DMS153 (cell line): ENCODE measurements at places on chromosomes 11 and 22.

GRCh38 chr11:96173906-96174305 is 169.1 kb downstream of the MAML2 start:
- DNase-seq, result no peak

GRCh38 chr11:14417617-14418374 is 58.8 kb upstream of the RRAS2 start:
- no peak for DNase-seq

DNA sequence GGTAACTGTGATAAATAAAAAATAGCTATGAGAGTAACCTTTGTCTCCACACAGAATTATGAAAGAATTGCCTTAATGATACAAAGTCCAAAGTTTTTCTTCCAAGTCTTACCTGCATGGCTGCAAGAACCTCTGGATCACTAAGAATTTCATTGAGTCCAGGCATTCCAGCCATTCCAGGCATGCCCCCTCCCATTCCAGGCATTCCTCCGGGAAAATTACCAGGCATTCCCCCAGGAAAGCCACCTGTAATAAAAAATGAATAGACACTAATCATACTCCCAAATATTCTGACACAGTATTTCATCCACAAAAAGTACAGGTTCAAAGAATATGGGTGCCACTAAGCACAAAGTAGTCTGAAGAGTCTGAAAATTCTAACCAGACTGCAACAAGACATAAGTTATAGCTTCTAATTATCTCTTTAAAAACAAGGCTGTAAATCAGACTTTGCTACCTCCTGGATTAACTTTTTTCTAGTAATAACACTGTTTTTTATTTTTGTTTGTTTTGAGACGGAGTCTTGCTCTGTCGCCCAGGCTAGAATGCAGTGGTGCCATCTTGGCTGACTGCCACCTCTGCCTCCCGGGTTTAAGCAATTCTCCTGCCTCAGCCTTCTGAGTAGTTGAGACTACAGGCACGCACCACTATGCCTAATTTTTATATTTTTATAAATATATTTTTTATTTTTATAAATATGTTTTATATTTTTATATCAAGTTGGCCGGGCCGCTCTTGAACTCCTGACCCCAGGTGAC is 8.0 kb upstream of the SLC25A17 start:
- DNase-seq, result no peak

- DNase-seq, result no peak
Measured at GRCh38 chr22:24175160-24175808, 6.0 kb upstream of the SUSD2 start.

GRCh38 chr22:40602231-40602630 is 34.3 kb downstream of the MRTFA start:
- no peak for DNase-seq

GRCh38 chr11:61698173-61698948 is 18.2 kb downstream of the DAGLA start:
- no peak for DNase-seq

DNA sequence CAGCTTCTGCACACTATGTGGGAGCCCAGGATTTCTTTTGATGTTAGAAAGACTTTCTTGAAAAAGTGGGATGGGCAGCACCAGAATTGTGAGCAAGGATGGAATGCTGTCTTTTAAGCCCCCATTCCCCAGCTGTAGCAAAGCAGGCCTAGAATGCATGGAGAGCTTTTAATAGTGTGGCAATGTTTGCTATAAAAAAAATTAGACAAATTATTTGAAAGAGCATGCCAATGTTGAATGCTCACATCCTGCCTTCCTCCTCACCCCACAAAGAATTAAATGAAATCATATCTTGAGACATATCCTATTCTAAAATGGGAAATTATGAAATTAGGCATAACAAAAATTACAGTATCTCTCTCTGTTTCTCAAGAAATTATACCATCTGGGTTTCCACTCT is 154.7 kb downstream of the C11orf91 start:
- no peak for DNase-seq

- no peak for DNase-seq
Measured at GRCh38 chr11:121961321-121961801, 154.7 kb downstream of the BLID start.

DNA sequence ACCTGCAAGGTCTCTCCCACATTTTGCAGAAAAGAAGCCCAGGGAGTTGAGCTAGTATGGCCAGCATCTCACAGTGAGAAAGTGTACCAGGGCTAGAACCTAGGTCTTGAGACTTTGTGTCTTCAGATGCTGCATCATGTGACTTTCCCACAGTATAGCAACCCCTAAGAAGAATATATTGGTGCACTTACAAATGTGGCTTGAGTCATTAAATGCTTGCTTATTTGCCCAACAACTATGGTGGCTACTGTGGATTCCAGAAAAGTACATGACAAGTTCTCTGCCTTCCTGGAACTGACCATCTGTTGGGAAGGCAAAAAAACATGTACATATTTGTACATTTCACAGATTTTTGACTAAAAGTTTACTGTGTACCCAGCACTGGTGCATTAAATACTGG is 55.0 kb downstream of the POLD3 start:
- no peak for DNase-seq

DNA sequence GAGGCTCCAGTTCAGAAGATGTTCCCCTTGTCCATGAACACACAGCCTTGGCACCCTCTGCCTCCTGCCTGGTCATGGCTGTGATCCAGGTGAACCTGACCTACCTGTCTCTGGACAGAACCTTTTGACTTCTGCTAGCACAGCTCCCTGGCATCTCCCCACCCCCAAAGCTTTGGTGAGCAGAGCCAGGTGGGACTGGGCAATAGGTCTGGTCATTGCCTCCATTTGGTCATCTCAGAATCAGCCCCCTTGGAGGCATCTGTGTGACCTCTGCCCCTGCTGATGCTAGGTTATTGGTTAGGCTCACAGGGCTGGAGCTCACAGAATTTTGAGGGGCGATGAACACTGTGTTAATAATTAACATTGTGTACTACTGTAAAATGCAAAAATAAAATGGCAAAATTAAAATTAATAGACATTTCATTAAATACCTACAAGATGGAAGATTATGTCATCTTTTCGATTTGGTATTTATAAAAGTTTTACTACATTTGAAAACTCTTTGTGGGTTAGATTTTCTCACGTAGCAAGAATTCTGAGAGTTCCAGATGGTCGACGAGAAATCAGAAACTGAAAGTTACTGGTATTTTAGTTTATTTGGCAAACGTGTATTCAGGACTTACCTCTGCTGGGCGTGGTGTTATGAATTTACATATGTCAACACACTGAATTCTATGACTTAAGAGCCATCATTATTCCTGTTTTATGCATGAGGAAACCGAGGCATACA is 8.3 kb upstream of the KIAA0930 start:
- no peak for DNase-seq

DNA sequence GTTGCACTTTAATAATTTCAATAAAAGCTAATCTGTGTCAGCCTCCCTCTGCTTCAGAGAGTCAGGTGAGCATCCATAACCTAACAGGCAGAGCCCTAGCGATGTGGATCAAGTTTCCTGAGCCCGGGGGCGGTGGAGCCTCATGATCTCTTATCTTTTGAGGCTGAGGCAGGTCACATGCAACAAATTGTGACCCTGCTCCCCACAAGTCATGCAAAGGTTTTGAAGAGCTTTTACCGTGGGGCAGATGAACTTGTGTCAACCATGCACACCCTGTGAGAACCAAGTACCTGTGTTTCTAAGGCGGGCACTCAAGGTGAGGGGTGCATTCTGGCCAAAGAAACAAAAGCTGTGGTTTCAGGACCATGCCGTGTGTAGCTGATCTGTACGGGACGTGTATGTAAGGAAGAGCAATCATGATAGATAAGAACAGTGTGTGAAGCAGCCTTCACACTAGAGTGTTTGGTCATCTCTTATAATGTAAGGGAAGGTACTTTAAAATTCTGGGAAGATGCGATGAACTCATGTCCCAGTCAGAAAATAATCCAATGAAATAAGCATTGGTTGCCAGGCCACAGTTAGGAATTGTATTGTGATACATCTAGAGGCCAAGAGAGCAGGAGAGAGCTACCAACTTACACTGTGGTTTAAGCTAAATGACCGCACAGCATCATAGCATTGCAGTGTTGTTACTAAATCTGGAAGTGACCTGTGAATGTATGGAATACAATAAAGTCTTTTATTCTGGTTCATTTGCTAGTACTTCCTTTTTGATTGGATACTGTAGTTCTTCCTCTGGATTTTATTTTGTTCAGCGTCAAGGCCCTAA is 49.8 kb downstream of the DKK3 start:
- no peak for DNase-seq

GRCh38 chr11:12764187-12764914 is 90.1 kb downstream of the TEAD1 start:
- no peak for DNase-seq

DNA sequence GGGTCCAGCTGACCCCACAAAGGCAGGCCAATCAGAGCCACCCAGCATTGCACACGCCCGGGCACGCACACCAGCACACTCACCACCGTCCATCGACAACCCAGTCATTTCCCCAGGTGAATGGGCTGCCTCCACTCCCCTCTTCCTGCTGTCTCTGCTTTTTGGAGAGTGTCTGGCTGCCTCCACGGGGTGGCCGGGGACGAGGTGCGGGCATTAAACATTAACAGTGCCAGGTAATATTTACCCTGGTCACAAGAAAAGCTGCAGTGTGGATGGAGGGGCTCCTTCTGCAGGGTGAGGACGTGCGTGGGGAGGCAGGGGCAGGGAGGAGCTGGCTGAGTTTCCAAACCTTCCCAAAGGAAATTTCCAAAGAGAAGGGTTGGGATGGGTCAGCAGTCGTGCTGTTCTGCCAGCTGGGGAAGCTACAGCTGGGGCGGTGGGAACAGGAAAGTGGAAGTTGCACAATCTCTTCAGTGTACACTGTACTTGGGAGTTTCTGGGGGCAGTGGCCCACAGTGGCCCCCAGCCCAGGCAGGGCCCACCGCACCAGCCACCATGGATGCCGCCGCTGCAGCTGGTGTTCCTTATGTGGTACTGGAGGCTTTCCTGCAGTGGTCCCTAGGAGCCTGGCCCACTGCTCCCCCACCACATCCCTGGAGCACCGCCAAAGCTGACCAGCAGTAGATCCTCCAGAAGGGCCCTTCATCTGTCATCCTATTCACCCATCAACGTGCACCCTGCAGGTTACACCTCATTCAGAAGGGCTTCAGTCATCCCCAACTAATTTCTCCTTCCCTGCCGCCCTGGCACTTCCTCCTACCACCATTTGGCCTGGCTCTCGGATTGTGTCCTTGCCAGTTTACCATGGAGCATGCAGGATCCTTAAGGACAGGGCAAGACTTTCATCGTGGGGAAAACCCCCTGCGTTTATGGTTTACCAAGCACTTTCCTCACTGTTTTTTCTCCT is at the start of gene FXYD2:
Gene FXYD2, minus strand, starts transcription at position 174 of the 967 bp plus-strand sequence. Its CDS starts 66 bp downstream, at position 108.
- no peak for DNase-seq

DNA sequence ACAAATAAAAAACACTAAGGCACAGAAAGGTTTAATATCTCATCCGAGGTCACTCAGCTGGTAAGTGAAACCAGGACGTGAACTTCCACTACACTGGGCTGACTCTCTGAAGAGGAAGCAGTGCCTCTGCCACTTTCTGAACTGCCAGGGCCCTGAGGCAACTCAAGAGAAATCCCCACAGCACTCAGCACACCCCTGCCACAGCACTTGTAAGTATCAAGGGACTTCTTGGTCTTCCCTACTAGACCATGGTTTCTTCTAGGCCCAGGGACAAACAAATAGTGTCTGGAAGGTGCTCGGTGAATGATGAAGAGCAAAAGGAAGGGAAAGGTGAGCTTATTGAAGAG is 49.7 kb downstream of the RPL27A start:
- no peak for DNase-seq

DNA sequence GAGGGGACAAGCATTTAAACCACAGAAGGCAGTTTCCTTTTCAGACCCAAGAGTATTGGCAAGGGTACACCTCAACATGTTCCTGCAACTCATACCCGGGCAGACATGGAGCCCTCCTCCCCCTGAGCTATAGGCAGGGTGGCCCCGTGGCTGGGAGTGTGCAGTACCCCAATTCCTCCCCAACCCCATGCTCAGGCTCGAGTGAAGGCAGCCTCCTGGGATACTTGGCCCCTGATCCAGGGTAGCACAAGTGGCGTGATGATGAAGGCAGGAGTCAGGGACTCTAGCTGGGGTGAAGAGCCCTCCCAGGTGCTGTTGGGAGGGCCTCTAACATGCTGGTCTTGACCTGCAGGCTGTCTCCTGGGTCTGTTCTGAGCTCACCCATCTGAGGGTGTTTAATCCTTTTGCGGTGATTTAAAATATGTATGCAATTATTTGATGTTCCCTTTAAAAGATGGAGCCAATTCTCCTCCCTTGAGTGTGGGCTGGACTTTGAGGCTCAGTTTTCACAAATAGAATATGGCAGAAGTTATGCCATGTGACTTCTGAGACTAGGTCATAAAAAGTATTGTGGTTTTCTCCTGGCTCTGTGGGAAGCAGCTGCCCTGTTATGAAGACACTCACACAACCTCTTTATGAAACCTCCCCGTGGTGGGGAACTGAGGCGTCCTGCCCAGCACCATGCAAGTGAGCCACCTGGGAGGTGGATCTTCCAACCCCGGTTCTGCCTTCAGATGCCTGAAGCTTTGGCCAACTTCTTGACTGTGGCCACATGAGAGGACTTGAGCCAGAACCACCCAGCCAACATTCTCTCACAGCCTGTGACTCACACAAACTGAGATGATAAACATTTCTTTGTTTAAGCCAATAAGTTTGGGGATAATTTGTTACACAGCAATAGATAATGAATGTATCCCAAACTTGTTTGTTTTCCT is 54.7 kb upstream of the NECTIN1 start:
- no peak for DNase-seq

DNA sequence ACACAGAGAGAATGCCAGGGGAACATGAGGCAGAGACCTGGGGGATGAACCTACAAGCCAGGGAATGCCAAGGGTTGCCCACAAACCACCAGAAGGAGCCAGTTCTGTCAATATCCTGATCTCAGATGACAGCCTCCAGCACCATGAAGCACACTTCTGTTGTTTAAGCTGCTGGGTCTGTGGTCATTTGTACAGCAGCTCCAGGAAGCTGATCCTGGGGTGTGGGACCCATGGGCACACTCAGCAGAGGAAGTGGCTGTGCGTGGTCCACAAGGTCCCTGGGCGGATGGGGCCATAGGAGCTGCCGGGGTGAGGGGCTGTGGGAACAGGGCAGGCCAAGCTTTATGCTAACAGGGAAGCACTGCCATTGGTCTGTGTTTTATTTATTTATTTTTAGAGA is 12.1 kb downstream of the PPM1F start:
- DNase-seq, result no peak

- peak; percentile 10 for DNase-seq
Measured at GRCh38 chr11:83092488-83093384, 21.0 kb upstream of the RAB30 start.

- no peak for DNase-seq
Measured at GRCh38 chr11:112292785-112293407, 32.2 kb upstream of the PLET1 start.

GRCh38 chr22:28008056-28008455 is 89.0 kb upstream of the PITPNB start:
- DNase-seq, result no peak
